Ecto neural progenitor cell (in vitro differentiated cells): ENCODE measurements at places on chromosomes 7 and 10.

GRCh38 chr10:113616244-113617074, 47.4 kb downstream of the NRAP start:
- no peak for DNase-seq

- DNase-seq = no peak
Measured at GRCh38 chr7:27689591-27690164, 27.0 kb upstream of the HIBADH start.

GRCh38 chr7:91651986-91652385, 228.5 kb downstream of the MTERF1 start:
- DNase-seq = no peak

- peak; percentile 61 for DNase-seq
Measured at GRCh38 chr10:42933448-42934340, 143.2 kb upstream of the RET start.

- no peak for DNase-seq
Measured at GRCh38 chr7:132205509-132205908, 370.8 kb downstream of the PLXNA4 start.

- no peak for DNase-seq
Measured at GRCh38 chr10:12728494-12728893, 273.0 kb downstream of the CCDC3 start.

DNA sequence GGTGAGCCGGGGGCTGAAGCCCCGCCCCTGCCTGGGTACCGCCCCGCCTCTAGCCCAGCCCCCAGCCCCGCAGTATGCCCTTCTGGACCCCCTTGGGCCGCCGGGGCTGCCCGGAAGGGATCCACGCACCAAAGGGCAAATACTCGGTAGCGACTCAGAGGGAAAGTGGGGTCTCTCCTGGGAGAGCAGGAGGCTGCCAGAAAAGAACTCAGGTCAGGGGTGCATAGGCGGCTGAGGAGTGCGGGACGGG, 796 bp downstream of the FBXL15 start:
- DNase-seq = no peak

- no peak for DNase-seq
Measured at GRCh38 chr10:70910486-70911341, 22.3 kb upstream of the PCBD1 start.

- DNase-seq = no peak
Measured at GRCh38 chr10:122849900-122850605, 4.4 kb upstream of the CUZD1 start.

DNA sequence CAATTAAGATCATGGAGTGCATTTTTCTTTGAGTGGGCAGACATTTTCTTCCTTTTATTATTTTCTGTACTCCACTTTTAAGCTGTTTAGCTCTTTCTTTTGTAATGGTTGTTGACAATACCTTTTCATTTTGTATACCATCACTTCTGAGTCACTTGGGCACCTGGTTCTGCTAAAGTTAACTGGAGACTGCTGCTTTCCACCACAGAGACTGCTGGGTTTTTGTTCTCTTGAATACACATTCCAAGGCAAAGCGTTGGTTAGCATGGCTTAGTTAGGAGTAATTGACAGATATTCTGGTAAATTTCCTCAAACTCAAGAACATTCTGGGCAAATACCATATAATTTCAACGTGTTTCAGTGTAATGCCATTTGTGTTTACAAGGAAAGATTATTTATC, 541.9 kb upstream of the CELF2 start:
- DNase-seq = no peak

GRCh38 chr7:82029236-82029913, 259.5 kb upstream of the HGF start:
- no peak for DNase-seq

DNA sequence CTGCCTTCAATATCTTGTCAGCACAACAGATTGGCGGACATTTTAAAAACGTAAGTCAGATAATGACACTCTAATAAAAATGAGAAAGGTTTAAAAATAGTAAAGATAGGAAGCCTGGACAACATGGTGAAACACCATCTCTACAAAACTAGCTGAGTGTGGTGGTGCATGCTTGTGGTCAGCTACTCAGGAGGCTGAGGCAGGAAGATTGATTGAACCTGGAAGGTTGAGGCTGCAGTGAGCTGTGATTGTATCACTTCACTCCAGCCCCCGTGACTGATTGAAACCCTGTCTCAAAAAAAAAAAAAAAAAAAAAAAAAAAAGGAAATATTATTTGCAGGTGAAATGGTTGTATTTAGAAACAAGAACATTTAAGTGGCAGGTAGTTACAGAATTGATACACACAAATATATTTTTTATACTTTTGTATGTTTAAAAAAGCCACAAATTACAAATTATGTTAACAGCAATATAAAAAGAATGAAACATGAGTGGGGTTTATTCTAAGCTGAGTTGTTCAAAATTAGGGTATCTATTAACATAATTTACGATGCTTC, 141.9 kb downstream of the ADK start:
- no peak for DNase-seq

- DNase-seq = peak; percentile 85
Measured at GRCh38 chr7:102300643-102301221, 14.1 kb downstream of the SH2B2 start.

GRCh38 chr10:30192846-30193608, 133.6 kb upstream of the JCAD start:
- DNase-seq = no peak
